Lung microvascular endothelial cell (primary cell): ENCODE measurements at places on chromosomes 2 and 18. TPM values are rescaled to one million over a fixed set of nuclear protein-coding genes. Genes with fewer than 3 reads are reported as not detected.

GRCh38 chr2:46284796-46285195 is 12.4 kb upstream of the EPAS1 start:
- no peak for DNase-seq

DNA sequence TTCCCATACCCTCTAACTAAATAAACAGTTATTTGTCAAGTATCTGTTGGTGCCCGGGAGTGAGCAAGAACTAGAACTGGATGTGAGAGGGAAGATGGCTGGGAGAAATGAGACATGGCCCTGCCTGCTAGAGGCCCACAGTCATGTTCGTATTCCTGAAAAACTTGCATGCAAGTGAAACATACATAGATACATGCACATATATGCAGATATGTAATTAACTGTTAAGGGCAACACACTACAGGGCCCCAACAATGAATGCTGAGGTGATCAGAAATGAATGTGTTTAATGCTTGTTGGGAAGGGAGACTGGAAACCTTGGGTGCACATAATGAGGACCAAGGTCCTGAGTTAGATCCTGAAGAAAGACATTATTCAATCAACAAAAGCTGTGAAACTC is 49.8 kb downstream of the ADD2 start:
- no peak for DNase-seq

GRCh38 chr2:203338322-203338721 is 10.1 kb downstream of the ABI2 start:
- no peak for DNase-seq

DNA sequence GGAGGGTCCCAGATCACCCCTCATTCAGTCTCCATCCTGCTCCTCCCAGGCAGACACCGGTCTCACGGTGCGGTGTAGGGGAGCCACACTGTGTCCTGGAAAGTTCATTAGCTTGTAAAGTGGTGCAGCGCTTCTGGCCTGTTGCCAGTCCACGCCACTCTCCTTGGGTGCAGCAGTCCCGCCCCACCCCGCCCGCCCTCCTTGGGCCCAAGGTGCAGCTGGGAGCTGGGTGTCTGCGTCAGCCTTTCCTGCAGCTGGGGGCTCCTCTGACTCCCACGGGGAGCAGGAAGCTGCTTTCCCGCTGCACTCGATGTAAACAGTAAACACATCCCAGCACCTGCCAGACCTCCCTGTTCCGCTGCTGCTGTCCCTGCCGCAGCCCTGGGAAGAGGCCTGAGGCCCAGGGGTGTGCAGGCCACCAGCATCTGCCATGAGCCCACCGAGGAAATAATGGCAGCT is 53.8 kb upstream of the ASB18 start:
- no peak for DNase-seq

GRCh38 chr18:52349498-52349897 is 9.5 kb downstream of the DCC start:
- DNase-seq = no peak

- no peak for DNase-seq
Observed at GRCh38 chr2:19807866-19808265, 93.9 kb downstream of the TTC32 start.

DNA sequence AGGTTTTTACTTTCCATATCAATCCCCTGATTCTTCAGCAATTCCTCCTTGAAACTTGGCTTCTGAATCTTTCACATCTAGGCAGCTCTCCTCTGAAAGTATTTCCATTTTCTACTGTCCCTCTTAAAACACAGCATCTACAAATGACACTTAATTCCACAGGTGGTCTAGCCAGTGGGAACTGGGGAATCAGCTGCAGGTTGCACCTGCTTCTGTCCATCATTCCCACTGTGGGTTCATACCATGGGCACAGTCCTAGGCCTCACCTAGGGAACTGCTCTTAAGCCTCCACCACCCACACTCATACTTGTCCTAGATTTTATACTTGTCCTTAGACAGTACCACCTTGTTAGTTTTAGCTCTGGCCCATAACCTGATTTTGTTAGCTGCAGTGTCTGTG is 2.2 kb downstream of the LOXL3 start:
- no peak for DNase-seq

DNA sequence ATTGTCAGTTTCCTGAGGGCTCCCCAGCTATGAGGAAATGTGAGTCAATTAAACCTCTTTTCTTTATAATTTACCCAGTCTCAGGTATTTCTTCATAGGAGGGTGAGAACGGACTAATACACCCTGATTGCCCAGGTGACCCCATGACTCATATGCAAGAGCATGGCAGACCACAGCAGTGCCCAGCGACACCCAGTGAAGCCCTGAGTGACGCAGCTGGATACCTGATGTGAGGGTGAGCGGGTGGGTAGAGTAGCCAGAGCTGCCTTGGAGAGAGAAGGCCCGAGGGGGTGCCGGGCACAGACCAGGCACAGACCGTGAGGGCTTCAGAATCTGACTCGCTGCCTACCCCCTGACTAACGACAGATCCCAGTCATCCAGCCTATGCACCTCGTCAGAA is 15.4 kb downstream of the ALPG start:
- DNase-seq = no peak

DNA sequence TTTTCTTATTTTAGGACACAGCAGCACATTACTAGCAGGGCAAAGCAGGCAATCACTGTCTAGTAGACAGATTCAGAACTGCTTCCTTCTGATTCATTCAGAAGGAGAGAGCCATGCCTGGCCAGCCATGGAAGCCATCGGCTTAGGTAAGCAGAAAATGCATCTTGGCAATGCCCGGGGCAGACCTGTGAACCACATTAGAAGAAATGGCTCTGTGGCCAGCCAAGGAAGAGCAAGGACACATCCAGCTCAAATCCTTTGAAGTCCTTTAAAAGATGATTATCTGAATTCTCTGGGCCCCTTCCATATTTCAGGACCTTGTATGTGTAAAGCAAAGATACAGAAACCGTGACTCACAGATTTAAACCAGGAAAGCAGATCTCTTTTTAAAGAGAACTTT is 227.4 kb downstream of the PID1 start:
- no peak for DNase-seq

Gene SERPINB13
- not detected in 2 replicates for total RNA-seq

Gene NYAP2
- not detected in 2 replicates for total RNA-seq

Gene CAPN14
- under 0.01 TPM in 1 of 2 replicates, not detected in the other for total RNA-seq

Gene KIF1A
- under 0.01 and 0.20 TPM in 2 replicates for total RNA-seq

Gene CFC1
- total RNA-seq = not detected in 2 replicates
